ENCODE measurements at places on chromosomes 7 and 10.

GRCh38 chr7:37377231-37377630, 71.4 kb downstream of the ELMO1 start:
- no peak for DNase-seq

DNA sequence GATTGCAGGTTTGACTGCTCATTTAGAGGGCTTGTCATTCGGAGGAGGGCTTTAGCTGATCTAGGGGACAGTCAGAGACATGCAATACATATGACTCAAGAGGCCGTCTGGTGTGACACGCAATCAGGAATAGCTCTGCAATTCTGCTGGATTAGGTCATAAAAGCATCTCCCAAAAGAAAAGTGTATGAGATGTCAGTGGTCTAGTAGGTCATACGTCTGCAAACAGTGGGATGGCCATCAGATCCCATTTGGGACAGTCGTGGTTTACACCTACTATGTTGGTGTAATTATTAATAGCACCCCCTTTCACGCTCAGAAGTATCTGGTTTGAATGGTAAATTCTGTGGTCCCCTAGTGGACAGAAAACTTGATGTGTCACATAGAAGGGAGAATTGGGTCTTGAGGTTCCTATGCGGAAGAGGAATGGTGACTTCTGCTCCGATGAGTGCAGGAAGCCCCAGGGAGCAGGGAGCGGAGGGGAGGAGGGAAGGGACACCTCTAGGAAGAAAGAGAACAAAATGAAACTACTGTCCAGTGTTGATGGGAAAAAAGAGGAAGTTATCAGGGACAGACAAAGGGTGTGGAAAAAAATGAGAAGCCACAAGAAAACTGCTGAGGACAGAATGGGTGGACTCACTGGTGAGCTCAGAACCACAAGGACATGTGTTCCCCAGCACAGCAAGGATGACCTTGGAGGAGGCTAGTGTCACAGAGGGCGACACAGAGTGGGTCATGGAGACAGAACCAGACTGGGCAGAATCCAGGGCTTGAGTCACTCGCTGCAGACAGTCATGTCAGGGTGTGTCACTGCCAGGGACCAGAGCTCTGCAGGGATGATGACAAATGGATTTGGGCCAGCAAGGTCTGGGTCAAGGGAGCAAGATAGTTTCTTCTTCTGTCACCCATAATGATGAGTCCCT, 59.9 kb downstream of the MAP3K8 start:
- no peak for DNase-seq

DNA sequence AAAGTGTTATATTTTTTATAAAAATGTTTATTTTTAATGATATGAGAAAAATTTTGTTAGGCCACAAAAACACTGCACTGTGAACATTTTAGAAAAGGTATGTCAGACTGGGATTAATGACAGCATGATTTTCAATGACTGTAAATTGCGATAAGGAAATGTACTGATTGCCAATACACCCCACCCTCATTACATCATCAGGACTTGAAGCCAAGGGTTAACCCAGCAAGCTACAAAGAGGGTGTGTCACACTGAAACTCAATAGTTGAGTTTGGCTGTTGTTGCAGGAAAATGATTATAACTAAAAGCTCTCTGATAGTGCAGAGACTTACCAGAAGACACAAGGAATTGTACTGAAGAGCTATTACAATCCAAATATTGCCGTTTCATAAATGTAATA, 64.8 kb upstream of the CAPZA2 start:
- no peak for DNase-seq

- no peak for DNase-seq
Measured at GRCh38 chr10:44960088-44960460, 472 bp downstream of the RASSF4 start.

DNA sequence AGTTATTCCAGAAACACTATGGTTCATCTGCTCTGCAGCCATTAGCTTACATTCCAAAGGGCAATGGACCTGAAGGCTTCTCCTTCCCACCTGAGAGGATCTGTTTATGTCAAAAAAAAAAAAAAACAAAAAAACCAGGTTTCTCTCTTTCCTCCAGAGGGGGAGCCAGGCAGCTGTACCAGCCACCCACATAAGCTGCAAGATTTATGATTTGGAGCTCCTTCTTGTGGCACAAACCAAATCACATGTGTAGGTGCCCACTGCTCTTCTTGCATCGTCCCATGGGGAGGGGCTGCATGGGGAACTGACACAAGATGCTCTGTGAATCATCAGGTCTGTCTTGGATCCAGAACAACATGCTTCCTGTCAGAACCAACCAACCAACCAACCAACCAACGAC, 231.6 kb upstream of the IGFBP3 start:
- no peak for DNase-seq

DNA sequence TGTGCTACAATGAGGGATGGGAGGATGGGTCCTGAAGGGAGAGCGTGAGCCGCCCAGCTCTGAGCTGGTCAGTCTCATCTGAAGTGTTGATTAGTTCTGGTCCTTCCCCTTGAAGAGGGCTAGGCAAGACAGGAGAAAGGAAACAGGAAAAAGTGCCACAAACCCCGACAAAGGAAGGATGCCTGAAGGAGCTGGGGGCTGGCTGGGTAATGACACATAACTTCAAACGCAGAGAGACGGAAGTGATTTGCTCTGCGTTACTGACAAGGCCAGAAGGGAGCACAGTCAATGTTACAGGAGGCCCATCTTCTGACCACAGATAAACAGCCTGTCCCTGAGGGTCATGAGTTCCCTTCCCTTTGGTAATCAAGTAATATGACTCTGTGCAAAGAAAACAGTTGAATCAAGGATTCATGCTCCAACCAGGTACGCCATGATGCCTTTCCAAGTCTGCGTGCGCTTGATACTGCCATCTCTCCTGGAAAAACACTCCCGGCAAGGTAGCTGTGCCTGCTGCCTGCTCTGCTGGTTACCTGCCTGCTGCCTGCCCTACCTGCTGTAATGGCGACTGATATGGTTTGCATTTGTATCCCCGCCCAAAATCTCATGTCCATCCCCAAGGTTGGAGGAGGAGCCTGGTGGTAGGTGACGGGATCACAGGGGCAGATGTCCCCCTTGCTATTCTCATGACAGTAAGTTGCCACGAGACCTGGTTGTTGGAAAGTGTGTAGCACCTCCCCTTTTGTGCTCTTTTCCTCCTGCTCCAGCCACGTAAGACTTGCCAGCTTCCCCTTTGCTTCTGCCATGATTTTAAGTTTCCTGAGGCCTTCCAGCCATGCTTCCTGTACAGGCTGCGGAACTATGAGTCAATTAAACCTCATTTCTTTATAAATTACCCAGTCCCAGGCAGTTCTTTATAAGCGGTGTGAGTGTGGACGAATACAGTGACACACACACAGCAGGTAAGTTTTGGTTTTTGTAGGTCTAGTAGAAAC, 57.9 kb downstream of the GRB10 start:
- DNase-seq, result no peak

GRCh38 chr7:108239501-108240225, 109.5 kb upstream of the LAMB4 start:
- no peak for DNase-seq

- DNase-seq, result no peak
Measured at GRCh38 chr7:151330181-151330580, 11.4 kb upstream of the NUB1 start.

DNA sequence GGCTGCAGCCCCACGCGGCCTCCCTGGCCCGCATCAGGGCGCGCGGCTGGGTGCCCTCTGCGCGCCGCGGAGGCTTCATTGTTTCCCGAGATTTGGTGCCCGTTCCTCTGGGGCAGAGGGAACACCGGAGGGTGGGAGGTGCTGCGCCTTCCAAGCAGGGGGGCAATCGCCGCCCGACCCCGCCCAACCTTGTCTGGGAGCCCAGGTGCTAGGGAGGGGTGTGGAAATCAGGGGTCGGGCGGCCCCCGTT, 1.0 kb upstream of the NRP1 start:
- DNase-seq, result no peak

DNA sequence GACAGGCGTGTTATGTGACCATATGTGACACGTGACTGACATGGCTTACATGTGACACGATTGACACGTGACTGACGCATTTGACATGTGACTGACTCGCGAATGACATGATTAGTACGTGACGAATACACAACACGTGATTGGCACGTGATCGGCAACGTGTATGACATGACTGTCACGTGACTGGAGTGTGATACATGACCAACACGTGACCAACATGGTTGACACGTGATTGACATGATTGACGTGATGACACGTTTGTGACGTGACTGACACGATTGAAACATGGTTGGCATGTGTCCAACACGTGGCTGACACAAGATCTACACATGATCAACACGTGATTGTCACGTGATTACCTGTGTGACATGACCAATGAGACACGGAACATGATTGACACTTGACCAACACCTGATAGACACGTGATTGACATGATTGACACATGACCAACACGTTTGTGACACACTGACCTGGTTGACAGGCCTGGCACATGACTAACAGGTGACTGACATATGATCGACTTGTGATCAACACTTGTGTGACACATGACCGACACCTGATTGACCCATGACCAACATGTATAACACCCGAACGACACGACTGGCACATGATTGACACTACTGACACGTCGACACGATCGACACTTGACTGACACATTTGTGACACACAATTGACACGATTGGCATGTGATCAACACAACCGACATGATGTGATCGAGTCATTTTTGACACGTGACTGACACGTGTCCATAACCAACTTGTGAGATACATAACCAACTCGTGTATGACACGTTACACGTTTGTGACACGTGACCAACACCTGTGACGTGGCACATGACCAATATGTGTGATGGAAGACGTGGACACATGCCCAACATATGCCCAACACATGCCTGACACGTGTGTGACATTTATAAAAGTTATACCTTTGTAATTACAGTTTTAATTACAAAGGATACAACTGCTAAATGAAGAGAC, 21.1 kb downstream of the CRPPA start:
- DNase-seq, result no peak

- DNase-seq, result no peak
Measured at GRCh38 chr10:26717476-26717875, 20.0 kb downstream of the PDSS1 start.

DNA sequence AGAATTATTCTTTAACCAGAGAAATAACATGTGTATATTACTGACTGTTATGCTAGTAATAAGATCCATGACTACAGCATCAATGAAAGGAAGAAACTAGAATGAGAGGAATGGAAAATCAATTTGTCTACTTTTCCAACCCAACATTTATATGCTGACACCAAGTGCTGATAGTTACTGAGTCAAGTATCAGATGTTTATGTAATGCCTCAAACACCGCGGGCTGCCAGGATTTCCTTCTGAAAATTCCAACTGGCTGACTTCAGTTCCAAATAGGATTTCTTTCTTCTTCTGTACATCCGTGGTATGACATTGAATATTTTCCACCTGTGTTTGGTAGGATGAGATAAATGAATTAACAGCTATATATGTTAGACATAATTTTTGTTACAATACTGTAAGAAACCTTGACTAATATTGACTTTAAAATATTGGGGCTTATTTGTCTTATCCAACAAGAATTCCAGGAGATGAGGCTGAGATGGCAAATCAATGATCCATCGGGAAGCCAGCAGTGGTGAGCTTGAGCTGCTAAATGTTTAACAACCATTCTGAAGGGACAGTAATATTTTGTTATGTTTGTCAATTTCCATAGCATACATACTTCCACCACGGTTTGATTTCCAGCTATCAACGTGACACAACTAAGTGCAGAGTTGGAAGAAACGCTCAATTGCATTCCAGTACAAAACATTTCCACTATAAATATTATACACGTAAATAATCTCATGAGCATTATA, 435.2 kb upstream of the AUTS2 start:
- no peak for DNase-seq

GRCh38 chr7:156158213-156158612, 345.9 kb upstream of the SHH start:
- no peak for DNase-seq

DNA sequence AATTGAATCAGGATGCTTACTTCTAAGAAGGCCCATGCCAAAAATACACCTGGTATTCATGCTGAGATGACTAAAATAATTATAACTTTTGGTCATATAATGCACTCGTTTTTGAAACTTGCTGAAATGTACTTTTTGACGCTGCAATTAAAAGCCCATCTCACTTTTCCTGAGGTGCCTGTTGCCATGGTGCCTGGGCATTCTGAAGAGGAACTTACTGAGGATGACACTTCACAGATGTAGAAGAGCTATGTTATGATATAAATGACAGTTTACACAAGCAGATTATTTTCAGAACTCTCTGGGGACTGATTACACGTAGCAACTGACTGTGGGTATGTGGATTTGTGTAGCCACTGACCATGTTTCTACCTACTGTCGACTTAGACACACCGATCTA, 182.4 kb downstream of the TPK1 start:
- no peak for DNase-seq

DNA sequence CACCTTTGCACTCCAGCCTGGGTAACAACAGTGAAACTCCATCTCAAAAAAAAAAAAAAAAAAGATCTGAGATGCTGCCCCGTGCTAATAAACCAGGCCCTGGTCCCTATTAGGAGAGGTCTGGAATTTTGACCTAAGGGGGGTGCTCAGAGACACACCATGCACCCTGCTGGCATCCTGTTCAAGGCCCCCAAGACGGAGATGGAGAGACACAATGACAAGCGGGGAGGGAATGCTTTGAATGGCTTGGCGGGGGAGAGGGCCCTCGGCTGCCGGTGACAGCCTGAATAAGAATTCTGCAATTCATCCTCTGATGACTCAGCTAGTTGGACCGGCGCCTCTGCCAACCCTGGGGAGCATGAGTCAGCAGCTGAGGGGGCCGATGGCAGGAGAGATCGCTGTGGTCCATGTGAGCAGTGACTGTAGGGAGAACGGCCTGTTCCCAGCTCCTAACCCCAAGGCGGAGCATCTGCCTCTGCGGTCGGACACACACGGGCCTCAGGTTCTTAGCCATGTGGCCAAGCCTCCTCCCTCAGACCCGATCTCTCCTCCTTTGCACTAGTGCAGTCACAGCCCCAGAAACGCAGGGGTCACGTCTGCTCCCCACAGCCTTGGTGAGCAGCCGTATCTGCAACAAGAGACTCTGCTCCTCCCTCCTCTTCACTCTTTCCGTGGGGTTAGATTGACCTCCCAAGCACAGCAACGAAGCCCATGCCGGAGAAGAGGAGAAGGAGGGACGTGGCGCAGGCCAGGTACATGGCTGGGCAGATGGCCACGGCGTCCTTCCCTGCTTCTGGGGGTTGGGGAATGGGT, 14.9 kb downstream of the TRIM56 start:
- no peak for DNase-seq

DNA sequence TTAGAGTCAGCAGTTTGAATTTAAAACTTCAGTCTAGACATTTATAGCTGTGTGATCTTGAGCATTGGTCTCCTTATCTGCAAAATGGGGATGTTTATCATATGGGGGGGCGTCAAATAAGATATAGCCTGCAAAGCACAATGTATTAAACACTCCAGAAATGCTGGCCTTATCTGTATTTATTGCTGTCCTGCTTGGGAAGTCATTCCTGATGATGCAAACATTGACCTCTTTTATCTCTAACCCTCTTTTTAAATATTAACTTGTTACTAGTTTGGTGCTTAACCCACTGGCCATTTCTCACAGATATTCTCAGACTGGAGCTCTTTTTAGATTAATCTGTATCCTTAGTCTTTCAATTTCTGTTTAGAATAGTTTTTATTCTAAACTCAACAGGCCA, 13.2 kb downstream of the MRPS33 start:
- DNase-seq, result no peak

Data from stimulated activated CD8-positive, alpha-beta memory T cell treated with anti-CD3 and anti-CD28 coated beads, Interleukin-15, amount 100 ng/mL, for 24 hours (primary cell).